ENCODE measurements at places on chromosomes 12 and 14. TPM values are rescaled to one million over a fixed set of nuclear protein-coding genes. Genes with fewer than 3 reads are reported as not detected.

RDH5 gene
- 2.1 TPM for total RNA-seq

ZNF641 gene
- total RNA-seq = 3.5 TPM

- no peaks in the 10 kb centered on the region for H3K4me1 ChIP-seq
- H3K4me3 ChIP-seq = no peak overlapping the region
- no peak for DNase-seq
- no peaks in the 10 kb centered on the region for H3K27me3 ChIP-seq
- no peaks in the 10 kb centered on the region for H3K36me3 ChIP-seq
These were observed 218.5 kb downstream of the SLC6A15 start for GRCh38 chr12:84694116-84694515.

- H3K27me3 ChIP-seq = no peaks in the 10 kb centered on the region
- no peak overlapping the region for H3K4me3 ChIP-seq
- no peak overlapping the region for H3K27ac ChIP-seq
- no peaks in the 10 kb centered on the region for H3K4me1 ChIP-seq
These were observed 8.9 kb upstream of the FAIM2 start for GRCh38 chr12:49912345-49913255.

GRCh38 chr12:91211866-91212265 is 29.2 kb upstream of the DCN start:
- H3K27me3 ChIP-seq = no peaks in the 10 kb centered on the region
- H3K4me3 ChIP-seq = no peak overlapping the region
- no peaks in the 10 kb centered on the region for H3K36me3 ChIP-seq
- no peaks in the 10 kb centered on the region for H3K4me1 ChIP-seq

PLCZ1 gene
- not detected for total RNA-seq

CMA1 gene
- 2.1 TPM for total RNA-seq

DNA sequence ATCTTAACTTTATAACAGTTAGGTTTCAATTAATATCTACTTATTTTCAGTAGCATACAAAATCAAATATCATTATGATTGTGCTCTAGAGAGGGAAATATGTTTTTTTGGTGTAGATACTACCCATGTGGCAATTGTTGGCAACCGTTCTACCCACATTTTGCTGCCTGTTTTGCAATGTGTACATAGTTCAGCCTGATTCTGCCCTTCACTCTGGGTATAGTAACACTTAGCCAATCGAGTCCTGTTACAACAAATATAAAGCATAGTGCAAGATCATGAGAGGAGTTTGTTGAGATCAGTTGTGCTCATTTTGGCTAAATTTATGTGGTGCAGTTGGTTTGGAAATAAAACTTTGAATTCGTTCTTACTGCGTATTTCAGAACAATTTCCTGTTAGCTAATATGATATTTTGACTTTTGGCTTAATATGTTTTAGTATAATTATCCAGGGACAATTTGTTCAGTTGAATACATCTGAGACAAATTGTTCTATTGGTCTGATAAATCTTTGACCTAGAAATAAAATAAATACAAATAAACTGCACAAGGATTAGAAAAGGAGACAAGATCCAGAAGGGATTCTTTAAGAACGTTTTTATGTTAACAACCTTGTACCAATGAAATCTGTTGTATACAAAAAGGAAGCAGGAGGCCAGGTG is 76.9 kb downstream of the ATF7IP start:
- peaks cover 64% of the 10 kb centered on the region for H3K36me3 ChIP-seq
- H3K27ac ChIP-seq = no peak overlapping the region

- H3K4me1 ChIP-seq = peaks cover 7% of the 10 kb centered on the region
- DNase-seq = no peak
- no peak overlapping the region for H3K27ac ChIP-seq
- H3K36me3 ChIP-seq = no peaks in the 10 kb centered on the region
- no peaks in the 10 kb centered on the region for H3K27me3 ChIP-seq
These were observed 52.3 kb downstream of the SOCS2 start for GRCh38 chr12:93624595-93625294.

DNA sequence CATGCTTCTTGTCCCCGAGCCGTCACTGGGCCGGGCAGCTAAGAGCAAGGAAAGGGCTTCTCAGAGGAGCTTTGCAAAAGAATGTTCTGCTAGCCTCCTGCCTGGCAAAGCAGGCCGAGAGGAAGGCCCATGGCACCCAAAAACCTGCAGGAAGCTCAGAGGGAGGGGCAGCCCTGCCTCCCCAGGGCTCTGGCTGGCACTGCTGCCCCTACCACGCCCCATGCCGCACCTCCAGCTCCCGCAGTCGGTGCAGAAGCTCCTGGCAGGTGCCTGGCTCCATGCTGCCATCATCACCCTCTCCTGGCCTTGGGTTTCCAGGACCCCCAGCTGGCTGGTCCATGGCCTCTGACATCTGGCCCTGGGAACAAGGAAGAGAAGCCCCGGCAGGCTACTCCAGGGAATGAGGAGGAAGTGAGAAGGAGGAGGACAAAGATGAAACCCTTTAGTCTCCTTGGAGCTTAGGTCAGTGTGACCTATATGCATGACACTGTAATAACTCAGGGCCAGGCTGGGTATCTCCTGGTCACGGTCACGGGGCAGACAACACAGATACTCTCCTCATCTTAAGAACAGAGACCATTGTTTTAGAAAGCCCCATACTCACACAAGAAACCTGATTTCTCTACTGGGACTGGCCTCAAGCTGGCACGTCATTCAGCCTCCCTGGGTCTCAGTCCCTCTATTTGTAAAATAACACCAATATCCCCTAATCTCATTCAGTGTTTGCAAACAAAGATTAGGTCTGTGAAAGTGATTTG is 24.3 kb downstream of the NCKAP5L start:
- H3K36me3 ChIP-seq = no peaks in the 10 kb centered on the region
- H3K27me3 ChIP-seq = no peaks in the 10 kb centered on the region
- H3K27ac ChIP-seq = no peak overlapping the region

Data from activated naive CD4-positive, alpha-beta T cell treated with anti-CD3 and anti-CD28 coated beads for 36 hours (primary cell).